Activated CD8-positive, alpha-beta memory T cell treated with anti-CD3 and anti-CD28 coated beads, Interleukin-2, amount 10 ng/mL, durations not matched to agents 7 days and 5 days (primary cell): ENCODE measurements at places on chromosomes 3 and 15.

DNA sequence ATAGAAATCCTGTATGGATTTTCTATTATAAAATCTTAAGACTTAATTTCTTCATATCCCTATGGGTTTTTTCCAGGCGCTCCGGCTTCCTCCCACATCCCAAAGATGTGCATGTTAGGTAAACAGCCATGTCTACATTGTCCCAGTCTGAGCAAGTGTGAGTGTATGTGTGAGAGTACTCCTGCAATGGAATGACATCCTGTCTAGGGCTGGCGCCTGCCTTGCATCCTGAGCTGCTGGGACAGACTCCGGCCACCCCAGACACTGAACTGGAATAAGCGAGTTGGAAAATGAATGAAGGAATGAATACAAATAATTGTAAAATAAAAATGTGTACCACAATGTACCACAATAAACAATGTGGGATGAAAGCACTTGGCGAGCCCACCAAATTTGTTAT is 69.2 kb downstream of the RFTN1 start:
- no peak for DNase-seq

- DNase-seq = no peak
These were observed 27.8 kb upstream of the ST3GAL6 start for GRCh38 chr3:98735296-98735695.

- no peak for DNase-seq
These were observed 16.6 kb downstream of the EPHB3 start for GRCh38 chr3:184578218-184578617.

DNA sequence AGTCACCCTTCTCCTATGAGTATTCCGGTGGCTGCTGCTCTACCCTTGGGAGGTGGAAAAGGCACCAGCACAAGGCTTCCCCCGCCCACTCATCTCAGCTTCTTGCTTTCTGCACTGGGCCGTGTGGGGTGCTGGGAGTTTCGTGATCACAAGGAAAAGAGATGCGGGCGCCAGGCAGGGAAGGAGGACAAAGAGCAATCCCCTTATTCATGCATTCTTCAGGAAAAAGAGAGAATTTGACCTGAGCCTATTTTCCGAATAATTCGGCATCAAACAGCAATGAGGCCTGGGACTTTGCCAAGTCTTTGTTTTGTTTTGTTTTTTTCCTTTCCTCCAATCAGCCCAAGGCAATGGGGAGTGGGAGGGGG is 102.2 kb upstream of the LPP start:
- no peak for DNase-seq

- DNase-seq = no peak
These were observed 30.4 kb downstream of the IQSEC1 start for GRCh38 chr3:13042715-13043271.

GRCh38 chr15:71352125-71352524 is 236.9 kb downstream of the THSD4 start:
- no peak for DNase-seq

DNA sequence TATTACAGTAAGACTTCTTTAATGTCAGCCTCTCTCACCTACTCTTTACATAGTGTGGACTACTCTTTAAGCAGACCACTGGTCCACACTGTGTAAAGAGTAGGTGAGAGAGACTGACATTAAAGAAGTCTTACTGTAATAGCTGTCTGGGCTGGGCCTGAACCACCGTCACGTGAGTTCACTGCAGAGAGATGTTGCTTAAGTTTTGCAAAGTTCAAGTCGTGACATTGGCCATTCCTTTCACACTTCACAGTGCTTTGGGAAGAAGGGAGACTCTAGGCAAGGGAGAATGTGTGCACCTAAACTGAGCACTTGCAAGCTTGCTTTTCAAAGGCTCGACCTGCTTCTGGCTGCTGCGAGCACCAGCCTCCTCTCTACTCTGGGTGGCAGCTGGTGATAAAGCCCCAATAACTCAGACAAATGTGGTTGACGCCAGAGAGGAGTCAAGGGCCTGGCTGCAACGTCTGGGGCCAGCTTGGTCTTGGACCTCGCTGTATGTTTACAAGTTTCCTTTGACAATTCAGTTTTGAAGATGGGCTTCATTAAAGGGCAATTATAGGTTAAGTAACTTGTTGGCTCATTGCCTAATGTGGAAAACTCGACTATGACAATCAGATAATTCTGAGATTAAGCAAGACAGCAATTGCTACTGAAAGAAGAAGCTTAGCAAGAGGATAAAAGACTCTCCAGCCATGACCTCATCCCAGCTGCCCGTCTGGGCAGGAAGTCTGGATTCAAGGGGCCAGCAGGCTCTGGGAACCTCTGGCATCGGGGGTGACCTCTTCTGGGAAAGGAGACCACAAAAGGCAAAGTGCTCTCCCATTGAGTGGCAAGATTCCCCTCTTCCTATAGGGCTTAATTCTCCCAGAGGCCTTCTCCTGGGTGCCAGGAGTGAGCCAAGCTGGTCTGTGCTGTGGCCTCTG is 242.1 kb upstream of the TLE3 start:
- DNase-seq = no peak
